Osteoblast (primary cell): ENCODE measurements at places on chromosomes 3 and 15. TPM values are rescaled to one million over a fixed set of nuclear protein-coding genes. Genes with fewer than 3 reads are reported as not detected.

Gene LRRC58
- total RNA-seq, result 49.8 and 49.9 TPM in 2 replicates

Gene PHC3
- total RNA-seq, result 36.9 and 47.1 TPM in 2 replicates

Gene GABRR3
- total RNA-seq, result not detected in 2 replicates

Gene PROS1
- total RNA-seq, result 87.5 and 97.4 TPM in 2 replicates

Gene LTK
- not detected in 2 replicates for total RNA-seq

Gene CEP97
- total RNA-seq, result 10.6 and 10.9 TPM in 2 replicates

Gene PLA2G4D
- not detected in 2 replicates for total RNA-seq

Gene CFAP161
- under 0.01 and 0.88 TPM in 2 replicates for total RNA-seq

Gene MOBP
- total RNA-seq, result not detected in 2 replicates

Gene CLDN16
- under 0.01 TPM in 1 of 2 replicates, not detected in the other for total RNA-seq

Gene GABPB1
- 33.3 and 44.9 TPM in 2 replicates for total RNA-seq

Gene FBN1
- total RNA-seq, result 1,453 and 1,556 TPM in 2 replicates

Gene CALML4
- 1.2 and 2.2 TPM in 2 replicates for total RNA-seq

Gene GALK2
- 44.2 and 53.0 TPM in 2 replicates for total RNA-seq

Gene MESP1
- total RNA-seq, result under 0.01 TPM in 2 replicates

Gene CLDN18
- total RNA-seq, result not detected in 2 replicates
